Motor neuron (in vitro differentiated cells): ENCODE measurements at places on chromosomes 5 and 9. TPM values are rescaled to one million over a fixed set of nuclear protein-coding genes. Genes with fewer than 3 reads are reported as not detected.
A peak's percentile ranks its signal among the peaks of the same experiment; 100 is the strongest.

DNA sequence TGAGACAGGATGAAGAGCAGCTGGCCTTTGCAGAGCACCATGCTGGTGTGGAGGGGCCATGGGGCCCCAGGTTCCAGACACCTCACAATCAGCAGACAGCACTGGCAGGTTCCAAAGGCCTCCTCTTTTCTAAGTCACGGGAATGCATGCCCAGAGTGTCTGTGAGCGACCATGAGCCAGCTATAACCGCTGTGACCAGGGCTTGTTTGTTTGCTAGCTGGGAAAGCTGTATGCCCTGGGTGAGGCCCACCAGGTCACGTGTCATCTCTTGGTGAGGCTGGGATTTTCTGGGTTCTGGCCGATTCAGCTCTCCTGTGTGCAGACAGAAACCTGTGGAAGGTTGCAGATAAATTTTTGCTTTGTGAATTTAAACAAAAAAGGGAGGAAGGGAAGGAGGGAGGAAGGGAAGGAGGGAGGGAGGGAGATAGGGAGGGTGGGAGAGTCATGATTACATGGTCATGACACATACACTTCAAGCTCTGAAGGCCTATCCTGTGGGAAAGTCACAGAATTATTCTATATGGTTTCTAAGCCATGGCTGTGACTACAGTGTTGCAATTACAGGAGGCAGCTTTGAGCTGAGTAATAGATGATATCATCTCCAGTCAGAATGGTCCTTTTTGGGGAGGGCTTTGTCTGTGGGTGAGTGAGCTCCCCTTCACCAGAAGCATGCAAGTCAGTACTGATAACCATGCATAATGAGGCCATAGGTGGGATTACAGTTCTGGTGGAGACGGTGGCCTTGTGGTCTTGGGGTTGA lies 37.2 kb downstream of the PAPPA start:
- ATAC-seq = peak; percentile 37

The NIPAL4 gene
- 5.9 and 9.7 TPM in 2 replicates for total RNA-seq

GRCh38 chr5:307794-308579 lies 13.5 kb upstream of the AHRR start:
- no peak for ATAC-seq

The CCL28 gene
- total RNA-seq = 0.60 and 0.94 TPM in 2 replicates

The KIF27 gene
- 9.9 and 10.9 TPM in 2 replicates for total RNA-seq

GRCh38 chr9:21828853-21829410 lies 26.5 kb downstream of the MTAP start:
- ATAC-seq = no peak

DNA sequence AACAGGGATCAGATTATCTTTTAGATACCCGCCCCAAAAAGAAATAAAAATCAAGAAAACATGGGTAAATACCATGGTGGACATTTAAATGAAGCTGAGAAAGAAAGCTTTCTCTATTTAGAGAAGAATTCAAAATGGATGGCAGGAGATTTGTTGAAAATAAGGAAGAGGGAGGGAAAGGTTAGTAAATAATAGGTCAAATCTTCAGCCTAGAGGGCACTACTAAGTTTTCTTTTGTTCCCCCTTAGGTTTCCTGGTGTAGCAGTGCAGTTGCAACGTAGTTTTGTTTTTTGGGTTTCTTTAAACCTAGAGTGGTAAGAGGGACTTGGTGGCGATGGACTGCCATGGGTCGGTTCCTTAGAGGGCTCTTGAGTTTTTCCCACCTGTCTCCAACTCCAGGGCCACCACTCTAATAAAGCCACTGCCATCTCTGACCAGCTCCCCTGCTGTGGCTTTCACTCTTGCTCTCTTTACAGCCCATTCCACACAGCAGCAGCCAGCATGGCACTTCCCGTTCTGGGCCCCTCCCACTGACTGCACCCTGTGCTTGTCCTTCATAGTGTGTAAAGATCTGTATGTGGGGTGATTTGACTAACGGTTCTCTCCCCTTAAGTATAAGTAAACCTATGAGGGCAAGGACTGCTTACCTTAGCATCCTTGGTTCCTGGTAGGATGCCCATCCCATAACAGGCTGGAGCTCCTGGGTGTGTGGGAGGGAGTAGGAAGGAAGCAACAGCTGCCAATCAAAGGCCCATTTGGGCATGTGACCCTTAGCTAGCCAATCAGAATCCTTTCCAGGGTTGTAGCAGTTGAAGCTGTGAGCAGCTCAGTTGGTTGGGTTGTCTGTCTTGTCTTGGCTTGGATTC lies 118.3 kb downstream of the SLC1A3 start:
- ATAC-seq = no peak

DNA sequence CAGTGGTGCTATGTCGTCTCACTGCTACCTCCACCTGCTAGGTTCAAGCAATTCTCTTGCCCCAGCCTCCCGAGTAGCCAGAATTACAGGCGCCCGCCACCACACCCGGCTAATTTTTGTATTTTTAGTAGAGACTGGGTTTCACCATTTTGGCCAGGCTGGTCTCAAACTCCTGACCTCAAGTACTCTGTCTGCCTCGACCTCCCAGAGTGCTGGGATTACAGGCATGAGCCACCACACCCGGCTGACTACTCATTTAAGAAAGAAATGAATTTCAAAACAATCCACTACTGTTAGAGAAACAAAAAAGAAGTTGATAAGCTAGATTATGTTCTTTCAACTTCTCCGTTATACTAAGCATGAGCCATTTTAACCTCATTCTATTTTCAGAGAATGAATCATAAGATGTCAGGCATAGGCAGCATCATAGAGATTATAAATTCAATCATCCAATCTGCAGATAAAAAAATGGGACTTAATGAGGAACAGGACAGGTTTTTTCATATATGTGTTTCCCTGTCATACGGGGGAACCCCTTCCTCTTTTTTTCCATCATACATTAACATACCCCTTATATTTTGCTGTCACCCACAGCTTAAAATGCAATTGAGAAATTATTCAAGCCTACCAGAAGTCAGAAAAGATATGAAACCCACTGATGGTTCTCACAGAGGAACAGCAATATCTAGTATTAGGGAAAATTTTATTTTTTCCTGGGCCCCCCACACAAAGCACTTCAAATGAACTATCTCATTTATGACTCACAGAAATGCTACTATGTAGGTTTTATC lies 26.5 kb upstream of the ADRB2 start:
- no peak for ATAC-seq

DNA sequence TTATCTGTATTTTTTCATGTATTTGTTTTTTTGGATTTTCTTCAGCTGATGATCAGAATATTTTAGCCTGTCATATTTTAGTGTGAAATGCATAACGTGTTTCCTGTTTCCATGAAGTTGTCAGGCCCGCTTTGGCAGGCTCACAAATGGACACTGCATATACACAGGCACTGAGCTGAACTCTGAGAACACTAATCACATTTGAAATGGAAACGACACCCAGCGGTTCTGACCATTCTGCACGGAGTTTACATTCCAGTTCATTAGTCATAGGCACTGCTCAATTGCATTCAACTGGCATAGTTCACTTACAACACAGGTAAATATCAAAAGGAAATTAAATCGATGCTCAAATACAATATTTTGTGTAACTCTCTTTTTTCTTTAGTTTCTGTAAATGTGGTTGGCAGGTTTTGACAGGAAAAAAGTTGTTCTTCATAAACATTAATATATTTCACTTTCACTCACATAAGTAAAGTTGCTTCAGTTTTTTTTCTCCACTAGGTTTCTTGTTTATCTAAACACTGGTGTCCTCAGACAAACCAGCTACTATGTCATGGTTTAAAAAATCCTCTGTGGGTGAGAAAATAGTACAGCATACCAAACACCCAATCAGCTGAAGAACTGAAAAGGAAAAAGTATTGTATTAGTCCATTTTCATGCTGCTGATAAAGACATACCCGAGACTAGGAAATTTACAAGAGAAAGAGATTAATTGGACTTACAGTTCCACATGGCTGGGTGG lies 559.0 kb upstream of the DAP start:
- peak; percentile 73 for ATAC-seq

DNA sequence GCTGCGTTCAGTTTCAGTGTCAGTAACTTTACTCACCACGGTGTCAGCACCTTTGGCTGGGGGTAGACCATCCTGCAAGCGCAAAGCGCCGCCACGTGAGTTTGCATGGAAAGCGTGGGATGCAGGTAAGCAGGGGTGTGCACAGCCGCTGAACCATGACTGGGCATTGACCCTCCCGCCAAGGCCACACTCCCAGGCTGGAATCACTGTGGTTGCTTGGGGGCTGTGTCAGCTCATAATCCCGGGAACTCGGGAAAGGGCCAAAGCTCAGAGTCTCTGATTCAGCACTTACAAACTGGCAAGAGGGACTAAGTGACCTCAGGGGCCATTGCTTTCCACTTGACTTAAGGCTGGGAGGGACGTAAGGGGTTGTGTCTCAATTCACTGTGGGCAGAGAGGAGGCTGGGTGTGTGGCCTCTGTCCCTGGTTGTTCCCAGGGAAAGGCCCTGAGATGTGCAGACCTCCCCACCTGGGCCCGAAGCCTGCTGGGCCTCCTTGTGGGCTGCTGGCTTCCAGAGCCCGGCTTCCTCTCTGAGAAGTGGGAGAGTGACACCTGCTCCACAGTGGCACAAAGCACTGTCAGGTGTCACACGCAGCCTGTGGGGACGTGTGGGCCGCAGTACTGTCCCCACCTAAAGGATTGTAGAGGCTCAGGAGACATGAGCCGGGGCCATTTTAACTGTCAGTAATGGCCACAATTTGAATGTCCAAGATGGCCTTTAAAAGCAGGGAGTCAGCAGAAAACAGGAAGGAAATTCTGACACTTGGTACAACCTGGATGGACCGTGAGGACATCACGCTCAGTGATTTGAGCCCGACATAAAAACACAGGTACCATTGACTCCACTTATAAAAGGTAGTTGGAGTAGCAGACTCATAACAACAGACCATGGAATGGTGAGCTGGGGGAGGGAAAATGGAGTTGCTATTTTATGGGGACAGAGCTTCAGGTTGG lies 16.7 kb downstream of the ABO start:
- ATAC-seq = no peak

DNA sequence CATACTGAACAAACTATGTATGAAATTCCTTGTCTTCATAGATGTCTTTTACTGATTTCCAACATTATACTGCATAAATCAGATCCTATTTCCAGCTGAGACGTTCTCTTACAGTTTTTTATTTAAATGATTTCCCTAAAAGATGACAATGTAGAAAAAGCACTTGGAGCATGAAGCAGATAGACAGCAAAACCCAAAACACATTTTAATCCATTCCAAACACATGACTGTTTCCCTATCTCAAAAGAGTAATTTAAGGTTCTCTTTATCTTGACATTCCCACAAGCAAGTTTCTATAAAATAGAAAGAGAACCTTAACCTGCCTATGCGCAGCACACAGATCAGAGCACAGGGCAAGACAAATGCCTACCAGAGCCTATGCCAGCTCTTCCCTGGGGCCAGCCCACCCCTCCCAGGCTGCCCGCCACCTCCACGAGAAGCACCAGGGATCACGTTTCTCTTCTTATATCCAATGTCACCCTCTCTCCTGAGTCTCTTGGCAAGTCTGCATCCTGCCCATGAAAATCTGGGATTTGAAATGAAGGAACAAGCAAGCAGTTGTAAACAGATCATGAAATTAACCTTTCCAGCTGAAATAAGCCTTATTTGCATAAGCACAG lies 52.4 kb downstream of the RETREG1 start:
- no peak for ATAC-seq

The LRRC14B gene
- total RNA-seq = 0.77 TPM in 1 of 2 replicates, not detected in the other

The FAM170A gene
- not detected in 2 replicates for total RNA-seq

DNA sequence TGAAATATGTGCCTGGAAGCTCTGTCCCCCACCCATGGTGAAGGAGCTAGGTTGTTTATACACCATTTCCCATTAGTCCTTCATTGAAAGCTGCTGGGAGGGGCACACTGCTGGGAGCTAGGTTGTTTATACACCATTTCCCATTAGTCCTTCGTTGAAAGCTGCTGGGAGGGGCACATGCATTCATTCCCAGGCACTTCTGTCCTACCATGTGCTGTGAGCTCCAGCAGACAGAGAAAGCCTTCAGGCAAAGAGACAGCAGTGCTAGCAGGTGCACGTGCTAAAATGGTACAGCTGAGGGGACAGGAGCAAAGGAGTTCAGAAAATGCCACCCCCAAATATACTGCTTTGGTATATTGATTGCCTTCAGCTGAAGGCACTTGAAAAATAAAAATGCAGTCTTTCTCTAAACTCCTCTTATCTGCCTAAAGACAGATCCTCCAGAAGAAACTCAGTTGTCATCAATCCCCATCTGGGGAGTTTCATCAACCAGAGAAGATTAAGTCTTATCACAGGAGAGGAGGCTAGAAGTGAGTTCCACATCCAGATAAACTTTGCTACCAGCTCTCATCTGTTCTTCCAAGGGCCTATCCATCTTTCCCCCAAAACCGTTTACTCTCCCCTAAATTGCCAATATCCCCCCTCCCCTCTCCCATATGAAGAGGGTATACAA lies 27.7 kb upstream of the DAPK1 start:
- peak; percentile 27 for ATAC-seq

The PCDHGC4 gene
- total RNA-seq = 6.7 and 8.8 TPM in 2 replicates

The CRB2 gene
- 13.2 and 13.8 TPM in 2 replicates for total RNA-seq

GRCh38 chr9:85302938-85303756 lies 438.6 kb downstream of the AGTPBP1 start:
- ATAC-seq = peak; percentile 51

The CDH10 gene
- 4.5 and 8.7 TPM in 2 replicates for total RNA-seq

- no peak for ATAC-seq
Measured at GRCh38 chr5:112528928-112529327, 109.9 kb upstream of the EPB41L4A start.

GRCh38 chr5:131460867-131461572 lies 174.0 kb downstream of the RAPGEF6 start:
- no peak for ATAC-seq

The SLC46A2 gene
- 0.72 and 0.73 TPM in 2 replicates for total RNA-seq

The PRRT1B gene
- 0.29 TPM in 1 of 2 replicates, not detected in the other for total RNA-seq

DNA sequence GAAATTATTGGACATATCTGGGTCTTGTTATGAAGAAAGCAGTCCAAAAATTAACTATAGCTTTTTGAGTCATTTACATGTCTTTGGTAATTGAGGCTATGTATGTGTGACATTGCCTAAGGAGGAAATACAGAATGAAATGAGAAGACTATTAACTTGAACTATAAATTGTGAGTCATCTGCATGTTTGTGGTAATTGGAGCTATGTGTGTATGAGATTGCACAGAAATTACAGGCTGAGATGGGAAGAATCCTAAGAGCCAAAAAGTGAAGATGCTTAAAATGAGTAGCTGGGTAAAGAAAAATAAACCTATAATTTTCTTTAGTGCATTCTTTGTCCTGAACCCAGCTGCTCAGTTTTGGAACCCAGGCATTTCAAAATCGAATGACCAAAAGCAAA lies 747.6 kb upstream of the EDIL3 start:
- no peak for ATAC-seq

DNA sequence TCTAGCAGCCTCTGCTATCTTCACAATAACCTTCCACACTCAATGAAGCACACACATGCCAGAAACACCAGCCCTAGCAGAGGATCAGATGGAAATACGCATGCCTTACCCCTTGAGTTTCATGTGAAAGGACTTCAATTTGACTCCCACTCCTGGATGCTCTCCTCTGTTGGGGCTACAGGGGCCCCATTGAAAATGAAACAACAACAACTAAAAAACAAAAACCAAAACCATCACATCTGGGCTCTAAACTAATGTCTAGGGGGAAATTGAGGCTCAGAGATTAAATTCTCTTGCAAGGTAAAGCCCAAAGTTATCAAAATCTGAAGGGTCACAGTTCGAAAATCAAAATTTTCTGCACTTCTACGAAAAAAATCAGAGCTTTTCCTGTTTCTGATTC lies 7.9 kb upstream of the RFESD start:
- no peak for ATAC-seq
